Pancreas (tissue), 10 donors: ENCODE measurements at places on chromosomes 3 and 15. TPM values are rescaled to one million over a fixed set of nuclear protein-coding genes. Genes with fewer than 3 reads are reported as not detected.

The CHL1 gene
- total RNA-seq: 0.41 TPM

The MYRIP gene
- 9.3 TPM for total RNA-seq

The FSIP1 gene
- 0.44 TPM for total RNA-seq

- no peaks in the 10 kb centered on the region for H3K27me3 ChIP-seq
- no peak overlapping the region for H3K27ac ChIP-seq
- H3K4me3 ChIP-seq: no peak overlapping the region
- H3K4me1 ChIP-seq: no peaks in the 10 kb centered on the region
These were observed 217.6 kb downstream of the ARRDC4 start for GRCh38 chr15:98177966-98178592.

- peaks cover 4% of the 10 kb centered on the region for H3K4me1 ChIP-seq
- peak within 1 kb of the TSS; percentile 51 for H3K27ac ChIP-seq
- H3K27me3 ChIP-seq: no peaks in the 10 kb centered on the region
- DNase-seq: peak; percentile 83
- peak within 1 kb of the TSS; percentile 67 for H3K4me3 ChIP-seq
These were observed at the start of gene HEG1 for GRCh38 chr3:125055913-125056745. Gene HEG1, minus strand, starts transcription at chr3:125055997. Its CDS starts 107 bp downstream, at chr3:125055890.

DNA sequence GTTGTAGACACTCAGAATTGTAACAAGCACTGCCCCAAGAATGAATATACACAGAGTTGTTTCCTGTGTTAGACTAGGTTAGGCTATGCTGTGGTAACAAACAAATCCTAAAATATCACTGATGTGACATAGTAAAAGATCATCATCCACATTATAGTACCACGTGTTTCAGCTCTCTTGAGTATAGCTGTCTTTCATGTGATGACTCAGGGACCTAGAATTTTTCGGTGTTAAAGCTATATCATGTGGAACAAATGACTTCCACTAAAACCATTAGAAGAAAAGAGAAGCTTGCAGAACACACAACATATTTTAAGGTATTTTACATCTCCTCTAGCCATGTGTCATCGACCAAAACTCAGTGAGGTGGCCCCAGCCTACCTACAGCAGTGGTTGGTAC lies 307.9 kb upstream of the RBMS3 start:
- H3K27ac ChIP-seq: no peak overlapping the region
- H3K27me3 ChIP-seq: no peaks in the 10 kb centered on the region
- H3K4me1 ChIP-seq: no peaks in the 10 kb centered on the region
- no peak for DNase-seq
- H3K36me3 ChIP-seq: no peaks in the 10 kb centered on the region
- no peak overlapping the region for H3K4me3 ChIP-seq

DNA sequence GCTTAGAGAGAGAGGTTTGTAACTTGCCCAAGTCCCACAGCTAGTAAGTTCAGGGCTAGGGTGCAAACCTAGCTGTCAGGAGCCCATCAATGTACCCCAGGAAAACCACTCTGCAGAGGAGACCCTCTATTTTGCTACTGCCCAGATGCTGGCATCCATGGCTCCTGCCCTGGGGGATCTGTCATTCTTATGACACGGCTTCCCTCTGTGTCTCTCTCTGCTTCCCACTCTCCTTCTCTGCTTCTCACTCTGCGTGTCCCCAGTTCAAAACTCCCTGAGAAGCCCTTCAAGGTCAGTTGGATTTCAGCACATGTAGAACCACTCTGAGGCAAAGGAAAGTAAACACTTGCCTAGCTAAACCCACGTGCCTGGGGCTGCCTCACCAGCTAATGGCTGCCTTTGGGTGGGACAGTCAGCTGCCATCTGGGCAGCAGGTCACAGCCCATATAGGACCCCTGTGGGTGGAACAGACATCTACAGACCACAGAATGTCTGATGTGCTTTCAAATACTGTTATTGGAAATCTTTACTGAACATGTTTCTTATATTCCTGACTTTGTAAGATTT lies 29.4 kb upstream of the SLCO2A1 start:
- H3K4me3 ChIP-seq: no peak overlapping the region
- H3K27ac ChIP-seq: no peak overlapping the region
- H3K4me1 ChIP-seq: peaks cover 5% of the 10 kb centered on the region
- H3K36me3 ChIP-seq: no peaks in the 10 kb centered on the region

GRCh38 chr3:117630885-117631284 lies 921.3 kb downstream of the TUSC7 start:
- no peak overlapping the region for H3K27ac ChIP-seq
- H3K27me3 ChIP-seq: no peaks in the 10 kb centered on the region
- H3K4me3 ChIP-seq: no peak overlapping the region
- DNase-seq: peak; percentile 29

DNA sequence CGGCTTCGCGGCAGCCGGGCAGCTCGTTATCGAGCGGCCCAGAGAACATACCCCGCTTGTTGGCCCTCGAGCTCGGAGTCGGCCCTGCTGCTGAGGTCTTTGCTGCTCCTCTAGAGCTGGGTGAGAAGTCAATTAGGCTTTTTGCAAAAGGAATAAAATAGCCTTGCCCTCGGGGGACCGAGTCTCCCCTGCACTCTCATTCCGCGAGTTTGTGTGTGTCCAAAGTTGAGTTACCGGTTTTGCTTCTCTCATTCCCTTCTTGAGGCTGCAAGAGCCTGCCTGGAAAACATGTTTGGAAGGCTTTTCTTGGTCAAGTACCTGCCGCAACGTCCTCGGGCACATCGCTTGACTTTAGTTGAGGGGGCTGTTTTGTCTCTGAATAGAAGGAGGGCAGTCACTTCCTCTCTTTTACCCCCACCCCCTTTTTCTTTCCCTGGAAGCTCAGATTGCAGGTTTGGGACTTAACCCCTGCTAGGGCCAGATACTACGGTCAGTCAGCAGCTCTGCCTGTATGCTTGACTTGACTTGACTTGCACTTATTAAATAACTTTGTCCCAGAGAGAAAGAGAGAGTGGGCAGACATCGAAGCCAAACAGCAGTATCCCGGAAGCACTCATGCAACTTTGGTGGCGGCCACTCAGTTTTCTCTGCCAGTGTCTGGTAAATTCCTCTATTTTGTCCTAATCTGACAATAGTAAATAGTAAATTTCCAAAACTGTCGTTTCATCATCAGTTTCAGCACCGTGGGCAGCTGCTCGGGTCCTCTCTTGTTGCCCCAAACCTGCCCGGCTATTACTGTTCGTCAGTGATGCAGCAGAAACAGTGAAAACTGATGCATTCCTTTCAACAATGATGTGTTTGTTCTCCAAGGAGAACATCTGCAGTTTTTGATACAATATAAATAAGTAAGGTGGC lies 609 bp downstream of the RNF13 start:
- peaks cover 27% of the 10 kb centered on the region for H3K4me1 ChIP-seq
- peak overlapping the region; percentile 98 for H3K27ac ChIP-seq
- no peaks in the 10 kb centered on the region for H3K36me3 ChIP-seq

DNA sequence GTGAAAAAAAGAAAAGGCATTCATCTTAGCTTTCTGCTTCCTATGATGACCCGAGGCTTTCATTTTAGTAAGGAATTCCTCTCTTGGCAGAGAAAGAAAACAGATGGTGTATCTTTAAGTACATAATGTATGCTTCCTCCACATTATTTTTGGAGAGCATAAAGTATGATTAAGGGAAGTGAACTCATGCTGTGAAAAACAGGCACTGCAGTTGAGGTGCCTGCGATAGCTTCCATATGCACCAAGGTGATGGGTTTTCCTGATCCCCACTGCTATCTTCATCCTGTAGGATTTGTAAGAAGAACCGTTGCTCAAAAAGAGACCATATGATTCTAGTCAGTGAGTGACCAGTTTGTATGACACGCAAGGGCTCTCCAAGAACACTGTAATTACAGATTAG lies 411.5 kb upstream of the MCTP2 start:
- H3K27ac ChIP-seq: no peak overlapping the region
- DNase-seq: no peak
- H3K4me3 ChIP-seq: no peak overlapping the region
- H3K27me3 ChIP-seq: no peaks in the 10 kb centered on the region

- no peak for DNase-seq
- no peaks in the 10 kb centered on the region for H3K27me3 ChIP-seq
- no peak overlapping the region for H3K4me3 ChIP-seq
These were observed 32.7 kb downstream of the CCNL1 start for GRCh38 chr3:157127268-157127667.

GRCh38 chr3:125694761-125695294 lies 99.5 kb upstream of the OSBPL11 start:
- H3K27me3 ChIP-seq: no peaks in the 10 kb centered on the region
- H3K27ac ChIP-seq: no peak overlapping the region
- H3K36me3 ChIP-seq: no peaks in the 10 kb centered on the region
- H3K4me1 ChIP-seq: no peaks in the 10 kb centered on the region
- no peak for DNase-seq

DNA sequence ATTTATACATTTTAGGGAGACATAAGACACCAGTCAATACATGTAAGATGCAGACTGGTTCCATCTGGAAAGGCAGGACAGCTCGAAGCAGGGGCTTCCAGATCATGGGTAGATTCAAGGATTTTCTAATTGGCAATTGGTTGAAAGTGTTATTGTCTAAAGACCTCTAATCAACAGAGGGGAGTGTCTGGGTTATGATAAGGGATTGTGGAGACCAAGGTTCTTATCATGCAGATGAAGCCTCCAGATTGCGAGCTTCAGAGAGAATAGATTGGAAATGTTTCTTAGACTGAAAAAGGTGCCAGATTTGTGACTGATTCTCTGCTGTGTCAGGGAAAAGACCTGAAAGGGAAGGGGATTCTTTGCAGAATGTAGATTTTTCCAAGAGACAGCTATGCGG lies 15.1 kb downstream of the TM2D3 start:
- peaks cover 3% of the 10 kb centered on the region for H3K36me3 ChIP-seq
- no peak for DNase-seq
- no peaks in the 10 kb centered on the region for H3K27me3 ChIP-seq
- H3K27ac ChIP-seq: no peak overlapping the region
- H3K4me3 ChIP-seq: no peak overlapping the region
- H3K4me1 ChIP-seq: no peaks in the 10 kb centered on the region

GRCh38 chr15:34304613-34305012 lies 33.0 kb downstream of the SLC12A6 start:
- H3K4me3 ChIP-seq: no peak overlapping the region
- H3K27me3 ChIP-seq: no peaks in the 10 kb centered on the region
- H3K36me3 ChIP-seq: no peaks in the 10 kb centered on the region
- no peaks in the 10 kb centered on the region for H3K4me1 ChIP-seq
- no peak for DNase-seq
- H3K27ac ChIP-seq: no peak overlapping the region

DNA sequence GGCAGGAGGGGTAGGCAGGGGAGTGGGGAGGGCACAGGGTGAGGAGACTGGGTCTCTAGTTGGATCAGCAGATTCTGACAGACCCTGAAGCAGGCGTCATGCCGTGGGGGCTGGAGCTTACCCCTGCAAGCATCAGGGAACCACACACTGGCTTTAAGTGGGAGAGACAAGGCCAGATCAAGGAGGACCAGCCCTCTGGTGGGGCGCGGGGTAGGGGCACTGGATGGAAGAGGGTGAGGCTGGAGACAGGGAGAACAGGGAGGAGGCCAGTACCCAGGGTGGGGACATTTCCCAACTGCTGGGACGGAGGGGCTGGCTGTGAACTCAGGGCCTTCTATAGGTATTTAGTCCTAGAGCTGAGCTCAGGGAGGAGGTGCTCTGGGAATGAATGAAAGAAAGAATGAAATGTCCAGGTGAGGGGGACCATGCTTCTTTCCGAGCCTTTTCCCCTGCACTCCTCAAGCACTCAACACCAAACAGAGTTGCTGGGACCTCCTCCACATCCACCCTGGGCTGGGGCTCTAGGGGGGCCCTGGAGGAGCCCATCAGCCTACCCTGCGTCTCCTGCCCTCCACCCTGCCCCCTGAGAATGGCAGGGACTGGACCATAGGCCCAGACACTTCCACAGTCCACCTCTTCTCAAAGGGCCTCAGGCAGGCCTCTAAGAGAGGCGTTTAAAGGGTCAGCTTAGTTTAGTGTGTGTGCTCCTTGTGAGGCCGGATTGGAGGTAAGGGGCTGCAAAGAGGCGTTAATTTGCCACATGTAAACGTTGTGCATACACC lies 49.0 kb upstream of the FGD5 start:
- no peaks in the 10 kb centered on the region for H3K4me1 ChIP-seq
- DNase-seq: no peak
- no peak overlapping the region for H3K27ac ChIP-seq
- H3K4me3 ChIP-seq: no peak overlapping the region

- no peaks in the 10 kb centered on the region for H3K36me3 ChIP-seq
- no peaks in the 10 kb centered on the region for H3K4me1 ChIP-seq
- no peak overlapping the region for H3K4me3 ChIP-seq
- DNase-seq: no peak
These were observed 216.7 kb downstream of the PTPRG start for GRCh38 chr3:61778095-61778494.

GRCh38 chr3:169846458-169847193 lies 23.1 kb downstream of the LRRC31 start:
- no peaks in the 10 kb centered on the region for H3K4me1 ChIP-seq
- H3K36me3 ChIP-seq: no peaks in the 10 kb centered on the region
- no peak overlapping the region for H3K27ac ChIP-seq

DNA sequence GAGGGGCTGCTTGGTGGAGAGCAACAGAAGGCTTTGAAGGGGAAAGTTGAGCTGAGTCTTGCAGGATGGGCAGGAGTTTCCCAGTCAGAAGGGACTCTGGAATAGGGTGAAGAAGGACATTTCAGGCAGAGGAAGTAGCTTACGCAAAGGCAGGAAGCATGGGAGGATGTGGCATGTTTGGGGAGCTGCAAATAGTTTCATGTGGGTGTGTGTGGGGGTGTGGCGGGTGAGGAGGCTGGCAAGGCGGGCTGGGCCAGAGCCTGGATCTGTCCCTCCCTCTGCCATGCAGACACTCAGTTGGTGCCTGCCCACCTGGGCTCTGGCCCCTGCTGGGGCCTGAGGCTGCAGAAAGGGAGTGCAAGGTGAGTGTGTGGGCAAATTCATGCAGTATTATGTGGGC lies 10.4 kb downstream of the TEX264 start:
- no peaks in the 10 kb centered on the region for H3K27me3 ChIP-seq
- H3K27ac ChIP-seq: no peak overlapping the region
- no peaks in the 10 kb centered on the region for H3K36me3 ChIP-seq
- no peak for DNase-seq

- peaks cover 35% of the 10 kb centered on the region for H3K4me1 ChIP-seq
- H3K27ac ChIP-seq: peak overlapping the region; percentile 65
- no peaks in the 10 kb centered on the region for H3K27me3 ChIP-seq
- H3K4me3 ChIP-seq: no peak overlapping the region
- peak; percentile 95 for DNase-seq
- H3K36me3 ChIP-seq: no peaks in the 10 kb centered on the region
These were observed 57.5 kb upstream of the LMCD1 start for GRCh38 chr3:8443829-8444791.

GRCh38 chr3:87710028-87710427 lies 348.8 kb downstream of the CGGBP1 start:
- no peak overlapping the region for H3K27ac ChIP-seq
- no peak overlapping the region for H3K4me3 ChIP-seq
- no peaks in the 10 kb centered on the region for H3K36me3 ChIP-seq
- DNase-seq: no peak
- H3K4me1 ChIP-seq: no peaks in the 10 kb centered on the region
- no peaks in the 10 kb centered on the region for H3K27me3 ChIP-seq
